RPMI7951 (cell line): ENCODE measurements at places on chromosomes 5 and 9. TPM values are rescaled to one million over a fixed set of nuclear protein-coding genes. Genes with fewer than 3 reads are reported as not detected.

The GAPT gene
- not detected in 2 replicates for total RNA-seq

The LEAP2 gene
- 0.29 and 0.84 TPM in 2 replicates for total RNA-seq

The PDE6A gene
- total RNA-seq = 0.10 and 0.12 TPM in 2 replicates

The GABRA6 gene
- not detected in 2 replicates for total RNA-seq

The NEURL1B gene
- 3.8 and 5.9 TPM in 2 replicates for total RNA-seq

The NUP188 gene
- total RNA-seq = 28.9 and 33.4 TPM in 2 replicates

The ZNF169 gene
- 1.2 and 2.2 TPM in 2 replicates for total RNA-seq

The SPAG8 gene
- total RNA-seq = 1.7 and 1.8 TPM in 2 replicates

The SH2D3C gene
- total RNA-seq = 0.12 and 0.29 TPM in 2 replicates

The ATP10B gene
- total RNA-seq = 0.24 and 0.98 TPM in 2 replicates

The OR1L4 gene
- total RNA-seq = not detected in 2 replicates

The RMRP gene
- total RNA-seq = 19,023 and 39,221 TPM in 2 replicates

The HAPLN1 gene
- total RNA-seq = under 0.01 TPM in 1 of 2 replicates, not detected in the other

The ARSI gene
- total RNA-seq = 0.10 TPM in 1 of 2 replicates, not detected in the other

The RGS7BP gene
- not detected in 2 replicates for total RNA-seq

The KCTD16 gene
- total RNA-seq = under 0.01 and 0.12 TPM in 2 replicates

The SARDH gene
- total RNA-seq = 1.8 and 1.9 TPM in 2 replicates

The FOXD4L6 gene
- not detected in 2 replicates for total RNA-seq

The ABO gene
- total RNA-seq = not detected in 2 replicates

The SPINK7 gene
- not detected in 2 replicates for total RNA-seq

The CER1 gene
- not detected in 2 replicates for total RNA-seq

The TSSK1B gene
- total RNA-seq = not detected in 2 replicates

The CACNA1B gene
- not detected in 2 replicates for total RNA-seq
